Testis (tissue), 5 donors: ENCODE measurements at places on chromosomes 4 and X. TPM values are rescaled to one million over a fixed set of nuclear protein-coding genes. Genes with fewer than 3 reads are reported as not detected.

- no peak for DNase-seq
- no peaks in the 10 kb centered on the region for H3K27me3 ChIP-seq
- H3K36me3 ChIP-seq = no peaks in the 10 kb centered on the region
Measured at GRCh38 chr4:146073517-146073916, 102.0 kb upstream of the LSM6 start.

DNA sequence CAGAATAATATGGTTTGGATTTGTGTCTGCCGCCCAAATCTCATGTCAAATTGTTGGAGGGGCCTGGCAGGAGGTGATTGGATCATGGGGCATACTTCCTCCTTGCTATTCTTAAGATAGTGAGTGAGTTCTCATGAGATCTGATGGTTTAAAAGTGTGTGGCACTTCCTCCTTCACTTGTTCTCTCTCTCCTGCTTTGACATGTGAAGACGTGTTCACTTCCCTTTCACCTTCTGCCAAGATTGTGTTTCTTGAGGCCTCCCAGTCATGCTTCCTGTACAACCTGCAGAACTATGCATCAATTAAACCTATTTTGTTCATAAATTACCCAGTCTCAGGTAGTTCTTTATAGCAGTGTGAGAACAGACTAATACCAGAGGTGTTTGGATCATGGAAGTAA is 325.7 kb upstream of the GIMD1 start:
- H3K36me3 ChIP-seq = no peaks in the 10 kb centered on the region
- no peaks in the 10 kb centered on the region for H3K4me1 ChIP-seq
- H3K4me3 ChIP-seq = no peak overlapping the region
- H3K27ac ChIP-seq = no peak overlapping the region
- H3K27me3 ChIP-seq = no peaks in the 10 kb centered on the region

DNA sequence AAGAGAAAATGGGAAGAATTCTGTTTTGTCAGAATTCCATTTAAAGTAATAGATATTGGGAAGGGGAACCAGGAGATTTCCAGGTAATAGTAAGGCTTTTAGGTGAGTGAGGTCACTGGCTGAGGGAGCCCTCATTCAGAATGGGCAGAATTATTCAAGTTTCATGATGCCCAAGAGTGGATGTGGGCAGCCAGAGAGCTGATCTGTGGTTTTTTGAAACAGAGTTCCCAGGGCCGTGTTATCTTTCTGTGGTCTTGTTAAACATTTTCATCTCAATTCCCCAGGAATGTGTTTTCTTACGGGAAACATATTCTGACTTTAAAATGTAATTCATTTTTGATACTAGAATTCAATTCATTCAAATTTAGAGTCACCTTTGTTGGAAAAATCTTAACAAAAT is 182.0 kb upstream of the AADAT start:
- H3K27me3 ChIP-seq = no peaks in the 10 kb centered on the region
- H3K27ac ChIP-seq = no peak overlapping the region
- DNase-seq = no peak
- H3K4me1 ChIP-seq = no peaks in the 10 kb centered on the region
- no peaks in the 10 kb centered on the region for H3K36me3 ChIP-seq

Gene MAGEB2
- total RNA-seq = 53.5 TPM

Gene PACRGL
- 53.9 TPM for total RNA-seq
